CD4-positive, alpha-beta T cell treated with Interleukin-17A for 4 hours (primary cell): ENCODE measurements at places on chromosomes 16 and 17.

DNA sequence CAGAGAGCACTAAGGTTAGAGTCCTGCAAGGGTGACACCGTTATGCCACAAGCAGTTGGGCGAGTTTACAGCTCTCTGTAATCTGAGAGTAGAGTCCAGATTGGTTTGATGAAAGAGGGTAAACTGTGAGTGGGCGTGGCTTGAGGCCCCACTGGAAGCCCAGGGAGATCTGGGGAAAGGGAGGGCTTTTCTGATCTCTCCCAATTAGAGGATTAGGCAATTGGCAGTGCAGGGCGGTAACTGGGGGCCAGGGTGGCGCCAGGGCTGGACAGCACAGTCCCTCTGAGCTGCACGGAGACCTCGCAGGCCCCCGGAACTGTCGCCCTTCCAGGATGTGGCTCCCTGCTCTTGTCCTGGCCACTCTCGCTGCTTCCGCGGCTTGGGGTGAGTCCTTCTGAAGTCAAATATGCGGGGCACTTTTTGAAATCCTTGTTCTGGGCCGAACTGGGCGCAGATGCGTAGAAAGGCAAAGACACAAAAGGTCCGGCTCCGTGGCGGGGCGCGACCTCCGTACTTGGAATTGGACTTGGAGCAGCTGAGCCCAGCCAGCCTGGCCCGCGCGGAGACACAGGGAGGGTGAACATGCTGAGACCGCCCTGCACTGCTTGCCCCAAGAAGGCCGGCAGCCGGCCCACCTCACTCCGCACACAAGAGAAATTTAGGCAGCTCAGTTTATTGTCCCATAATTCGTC is 72.4 kb downstream of the CES1 start:
- no peak for DNase-seq

DNA sequence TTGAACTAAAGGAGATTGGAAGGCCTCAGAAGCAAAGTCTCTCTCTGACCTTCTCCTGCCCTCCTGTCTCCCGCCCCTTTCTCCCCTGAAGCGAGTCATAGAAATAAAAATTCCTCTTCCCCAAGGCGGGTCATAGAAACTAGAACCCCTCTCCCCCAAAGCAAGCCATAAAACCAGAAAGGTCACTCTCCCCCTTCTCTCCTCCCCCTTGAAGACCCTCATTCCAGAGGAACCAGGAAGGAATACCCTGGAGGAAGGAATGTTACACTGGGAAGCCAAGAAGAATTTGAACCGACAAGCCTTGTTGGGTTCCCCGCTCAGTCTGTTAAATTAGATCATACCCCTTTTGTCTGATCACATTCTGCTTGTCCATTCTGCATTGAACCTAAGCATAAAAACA is 2.7 kb upstream of the GJC1 start:
- no peak for DNase-seq

- no peak for DNase-seq
These were observed 19.9 kb upstream of the RAB11FIP4 start for GRCh38 chr17:31371511-31372097.

GRCh38 chr17:292531-293382 is 59.9 kb downstream of the RPH3AL start:
- DNase-seq, result peak; percentile 25

DNA sequence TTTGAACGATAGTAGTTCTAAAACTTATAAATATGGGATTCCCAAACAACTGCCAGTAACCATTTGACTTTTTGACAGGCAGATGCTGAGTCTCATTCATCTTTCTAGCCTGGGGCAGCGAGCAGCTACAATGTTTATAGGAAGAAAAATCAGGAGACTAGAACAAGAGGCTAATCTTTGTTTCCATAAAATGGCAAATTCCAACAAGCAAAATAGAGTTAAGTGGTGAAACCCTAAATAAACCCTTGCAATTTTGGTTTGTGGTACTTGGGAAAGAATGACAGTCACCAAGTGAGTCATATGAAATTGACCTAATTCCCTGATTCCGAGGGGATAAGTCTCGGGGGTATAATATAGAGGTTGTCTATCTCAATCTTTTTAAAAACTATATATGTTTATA is 27.3 kb upstream of the HS3ST2 start:
- DNase-seq, result no peak

- no peak for DNase-seq
These were observed 837 bp upstream of the PER1 start for GRCh38 chr17:8153031-8153451.

DNA sequence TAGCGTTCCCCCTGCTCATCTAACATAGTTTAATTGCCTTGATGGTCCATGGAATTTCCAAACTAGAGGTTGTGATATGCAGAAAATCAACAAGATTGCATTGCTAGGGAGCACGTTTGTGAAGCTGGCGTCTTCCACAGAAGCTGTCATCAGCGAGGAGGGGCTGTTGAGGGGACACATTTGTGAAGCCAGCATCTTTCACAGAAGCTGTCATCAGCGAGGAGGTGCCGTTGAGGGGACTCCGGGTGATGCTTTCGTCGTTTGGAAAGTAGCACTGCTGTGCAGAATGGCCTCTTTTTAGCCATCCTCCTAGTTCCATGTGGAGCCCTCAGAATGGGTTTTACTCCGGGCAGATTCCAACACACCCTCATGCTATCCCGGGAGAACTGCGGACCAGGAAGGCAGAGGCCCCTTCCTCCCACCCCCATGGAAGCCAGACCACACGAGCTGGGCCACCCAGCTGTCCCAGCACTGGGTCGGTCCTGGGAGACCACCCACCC is 119.6 kb upstream of the CHMP6 start:
- no peak for DNase-seq

DNA sequence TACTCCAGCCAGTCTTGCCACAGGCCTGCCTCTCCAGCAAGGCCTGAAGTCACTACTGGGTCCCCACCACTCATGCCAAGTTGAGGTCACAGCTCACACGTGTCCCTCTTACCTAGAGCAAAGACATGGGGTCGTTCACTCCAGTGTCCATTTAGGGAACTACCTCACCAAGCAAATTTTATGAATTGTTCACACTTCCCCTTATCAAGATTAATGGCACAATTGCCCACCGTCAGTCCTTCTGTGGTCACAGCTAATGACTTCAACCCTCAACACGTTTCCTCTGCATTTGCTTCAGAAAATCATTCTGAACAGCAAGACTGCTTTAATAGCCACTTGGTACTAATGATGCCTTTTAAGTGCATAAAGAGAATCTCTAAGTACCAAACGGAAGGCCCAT is 14.6 kb downstream of the IRX6 start:
- DNase-seq, result no peak

DNA sequence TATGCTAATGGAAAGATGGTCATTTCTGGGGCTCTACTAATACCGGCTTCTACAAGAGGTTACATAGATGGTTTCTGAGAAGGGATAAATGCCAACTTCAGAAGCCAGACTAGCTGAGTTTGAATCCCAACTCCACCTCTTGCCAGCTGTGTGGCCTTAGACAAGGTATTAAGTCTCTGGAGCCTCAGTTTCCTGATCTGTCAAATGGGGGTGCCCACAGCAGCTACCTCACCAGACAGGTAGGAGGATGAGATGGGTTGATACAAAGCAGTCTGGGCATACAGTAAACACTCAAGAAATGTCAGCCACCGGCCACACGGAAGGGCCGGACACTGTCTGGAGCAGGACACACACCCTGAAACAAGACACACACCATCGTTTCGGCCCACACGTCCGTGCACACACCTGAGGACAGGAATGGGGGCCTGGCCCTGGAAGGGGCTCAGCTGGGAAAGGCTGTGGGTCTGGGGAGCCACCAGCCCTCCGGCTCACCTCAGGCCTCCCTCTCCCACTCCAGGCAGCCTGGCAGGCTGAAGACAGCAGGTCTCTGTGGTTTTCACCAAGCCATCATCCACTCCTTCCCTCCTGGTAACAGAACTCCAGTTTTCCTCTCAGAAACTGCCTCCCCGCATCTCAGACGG is 5.5 kb downstream of the KNOP1 start:
- DNase-seq, result no peak

- no peak for DNase-seq
These were observed 38.0 kb downstream of the SF3B3 start for GRCh38 chr16:70561623-70562022.

DNA sequence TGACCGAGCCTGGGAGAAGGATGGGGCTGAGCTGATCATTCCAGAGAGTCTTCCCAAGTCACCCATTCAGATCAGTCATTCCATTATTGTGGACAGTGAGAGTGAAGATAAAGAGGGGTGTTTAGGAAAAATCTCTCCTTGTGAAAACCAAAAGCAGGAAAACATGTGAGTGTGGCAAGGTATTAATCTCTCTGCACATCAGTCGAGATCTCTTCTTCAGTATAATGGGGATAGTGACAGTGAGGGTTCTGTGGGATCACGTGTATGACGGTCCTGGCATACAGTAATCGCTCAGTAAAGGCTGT is 35.4 kb downstream of the CHD9 start:
- no peak for DNase-seq

- DNase-seq, result peak; percentile 57
These were observed 10.5 kb upstream of the TSPOAP1 start for GRCh38 chr17:58338841-58339754.

DNA sequence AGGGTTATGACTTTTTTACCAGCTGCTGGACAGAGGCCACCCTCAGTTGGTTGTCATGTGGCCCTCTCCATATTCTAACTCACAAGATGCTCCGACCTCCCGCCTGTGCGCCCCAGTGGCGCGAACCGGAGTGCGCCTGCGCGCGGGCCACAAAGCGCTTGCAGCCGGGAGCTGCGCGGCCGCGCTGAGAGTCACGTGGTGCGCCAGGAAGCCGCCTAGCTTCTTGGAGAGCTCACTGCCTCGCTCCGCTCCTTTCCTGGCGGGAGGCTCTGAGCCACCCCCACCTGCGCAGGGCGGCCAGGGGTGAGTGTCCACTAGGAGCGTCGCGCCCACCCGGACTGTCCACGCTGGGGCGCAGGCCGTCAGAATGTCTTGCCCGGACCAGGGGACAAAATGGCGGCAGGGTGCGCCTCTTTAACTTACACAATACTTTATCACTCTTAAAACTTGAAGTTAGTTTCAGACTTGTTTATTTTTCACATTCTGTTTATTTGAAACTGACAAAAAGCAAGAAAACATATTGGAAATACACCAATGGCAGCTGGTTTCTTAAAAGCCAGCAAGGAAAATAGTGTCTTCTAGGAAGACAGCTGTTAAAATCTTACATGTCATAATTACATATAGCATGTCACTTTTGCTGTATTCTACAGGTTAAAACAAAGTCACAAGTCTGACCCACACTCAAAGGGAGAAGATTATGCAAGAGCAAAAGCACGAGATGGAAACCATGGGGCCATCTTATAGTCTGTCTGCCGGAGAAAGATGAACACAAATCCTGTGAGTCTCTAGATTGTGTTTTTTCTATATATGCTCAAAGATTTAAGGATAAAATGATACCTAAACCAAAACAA is 357.9 kb downstream of the CNTNAP4 start:
- DNase-seq, result peak; percentile 7

DNA sequence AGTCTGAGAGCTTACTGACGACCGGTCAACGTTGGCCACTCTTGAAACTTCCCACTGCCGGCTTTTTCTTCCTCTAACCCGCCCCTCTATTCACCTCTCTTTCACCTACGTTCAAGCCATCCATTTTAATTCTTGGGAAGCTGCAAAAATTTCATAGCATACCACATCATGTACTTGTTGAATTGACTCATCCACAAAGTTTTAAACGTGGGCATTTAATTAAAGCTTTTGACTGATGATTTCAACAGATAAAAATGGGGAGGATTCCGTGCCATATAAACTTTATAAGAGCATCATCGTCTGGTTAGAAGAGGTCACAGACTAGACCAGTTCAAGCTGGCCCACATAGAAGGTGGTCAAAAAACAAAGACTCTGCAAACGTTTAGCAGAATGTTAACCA is 22.5 kb downstream of the VPS53 start:
- no peak for DNase-seq

DNA sequence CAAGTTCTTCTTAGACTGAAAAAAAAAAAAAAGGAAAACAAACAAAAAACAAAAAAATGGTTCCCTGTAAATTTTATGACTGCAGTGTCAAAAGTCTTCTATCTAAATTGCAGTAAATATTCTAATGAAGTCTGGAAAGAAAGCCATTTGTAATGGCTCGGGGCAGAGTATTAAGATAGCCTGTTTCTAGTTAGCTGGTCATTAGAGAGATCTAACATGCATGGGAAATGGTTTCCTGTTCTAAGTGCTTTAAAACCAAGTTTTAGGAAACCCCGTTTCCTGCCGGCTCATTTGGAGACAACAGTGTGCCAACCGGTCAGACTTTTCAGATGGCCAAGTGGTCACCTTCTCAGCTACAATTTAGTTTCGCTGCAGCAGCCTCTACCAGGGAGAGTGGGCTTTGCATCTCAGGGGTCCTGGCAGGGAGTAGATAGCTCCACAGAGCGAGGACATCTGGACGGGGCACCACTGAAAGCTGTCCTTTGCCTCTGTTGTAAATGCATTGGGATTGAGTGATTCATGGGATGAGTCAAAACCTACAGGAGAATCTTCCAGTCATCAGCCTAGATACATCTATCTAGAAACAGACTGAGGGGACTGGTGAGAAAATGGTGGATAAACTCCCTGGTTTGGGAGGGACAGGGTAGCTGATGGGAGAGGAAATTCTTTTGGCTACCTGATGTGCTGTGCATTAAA is 473.2 kb upstream of the SALL1 start:
- DNase-seq, result no peak

DNA sequence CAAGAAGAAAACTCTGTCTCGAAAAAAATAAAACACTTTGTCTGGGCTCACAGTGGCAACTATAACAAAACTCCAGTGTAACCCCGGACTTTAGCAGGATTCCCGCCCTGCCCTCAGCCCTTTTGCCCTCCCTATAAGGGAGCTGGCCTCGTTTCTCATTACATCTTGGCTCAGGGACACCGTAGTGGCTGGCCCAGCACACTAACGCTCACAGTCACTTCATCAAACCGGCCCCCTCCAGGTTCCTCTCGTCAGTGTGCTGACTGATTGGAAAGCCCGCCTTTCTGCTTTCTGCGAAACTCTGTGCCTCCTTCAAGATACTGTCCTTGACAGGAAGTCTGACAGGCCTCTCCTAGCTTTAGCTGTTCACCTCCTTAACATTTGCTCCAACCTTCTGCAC is 11.2 kb upstream of the MYO1C start:
- DNase-seq, result no peak

DNA sequence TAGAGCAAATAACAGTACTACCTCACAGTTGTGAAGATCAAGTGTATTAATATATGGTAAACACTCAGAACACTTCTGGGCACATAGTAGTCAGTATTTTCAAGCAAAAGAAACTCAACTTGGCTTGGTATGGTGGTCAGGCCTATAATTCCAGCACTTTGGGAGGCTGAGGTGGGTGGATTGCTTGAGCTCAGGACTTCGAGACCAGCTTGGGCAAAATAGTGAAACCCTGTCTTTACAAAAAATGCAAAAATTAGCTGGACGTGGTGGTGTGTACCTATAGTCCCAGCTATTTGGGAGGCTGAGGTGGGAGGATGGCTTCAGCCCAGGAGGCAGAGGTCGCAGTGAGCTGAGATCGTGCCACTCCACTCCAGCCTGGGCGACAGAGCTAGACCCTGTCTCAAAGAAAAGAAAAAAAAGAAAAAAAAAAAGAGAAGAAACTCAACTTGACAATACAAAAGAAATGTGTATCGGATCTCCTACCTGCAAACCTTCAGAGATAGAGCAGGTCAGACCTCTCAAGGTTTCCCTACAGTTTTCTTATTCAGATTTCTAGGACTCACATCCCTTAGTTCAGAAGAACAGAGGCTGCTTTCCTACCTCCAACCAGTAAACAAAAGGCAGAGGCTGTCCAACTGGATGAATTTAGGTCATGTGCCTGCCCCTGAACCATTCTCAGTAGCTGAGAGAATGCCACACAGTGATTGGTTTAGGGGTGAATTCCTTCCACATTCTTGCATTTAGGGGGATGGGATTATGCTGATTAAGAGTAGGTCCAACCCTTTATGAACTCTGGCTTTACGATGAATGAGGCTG is 1.7 kb upstream of the KPNA2 start:
- no peak for DNase-seq
